ENCODE measurements at places on chromosomes 13 and 19. TPM values are rescaled to one million over a fixed set of nuclear protein-coding genes. Genes with fewer than 3 reads are reported as not detected.

The ARRDC5 gene
- not detected for total RNA-seq

The GNA15 gene
- not detected for total RNA-seq

The GRK1 gene
- 0.14 TPM for total RNA-seq

The FIZ1 gene
- total RNA-seq, result 4.7 TPM

The CEACAM16 gene
- not detected for total RNA-seq

DNA sequence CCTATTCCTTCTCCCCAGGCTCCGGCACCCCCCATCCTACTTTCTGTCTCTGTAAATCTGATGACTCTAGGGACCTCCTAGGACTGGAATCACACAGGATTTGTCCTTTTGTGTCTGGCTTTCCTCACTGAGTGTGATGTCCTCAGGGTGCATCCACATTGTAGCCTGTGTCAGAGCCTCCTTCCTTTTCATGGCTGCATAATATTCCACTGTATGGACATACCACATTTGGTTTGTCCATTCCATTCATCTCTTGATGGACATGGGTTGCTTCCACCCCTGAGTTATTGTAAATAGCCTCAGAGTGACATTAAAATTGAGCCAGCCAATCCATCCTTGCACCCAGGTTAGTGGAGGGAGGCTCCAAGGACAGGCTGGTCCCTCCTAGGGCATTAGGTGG, 22.8 kb upstream of the NMRK2 start:
- DNase-seq, result no peak

DNA sequence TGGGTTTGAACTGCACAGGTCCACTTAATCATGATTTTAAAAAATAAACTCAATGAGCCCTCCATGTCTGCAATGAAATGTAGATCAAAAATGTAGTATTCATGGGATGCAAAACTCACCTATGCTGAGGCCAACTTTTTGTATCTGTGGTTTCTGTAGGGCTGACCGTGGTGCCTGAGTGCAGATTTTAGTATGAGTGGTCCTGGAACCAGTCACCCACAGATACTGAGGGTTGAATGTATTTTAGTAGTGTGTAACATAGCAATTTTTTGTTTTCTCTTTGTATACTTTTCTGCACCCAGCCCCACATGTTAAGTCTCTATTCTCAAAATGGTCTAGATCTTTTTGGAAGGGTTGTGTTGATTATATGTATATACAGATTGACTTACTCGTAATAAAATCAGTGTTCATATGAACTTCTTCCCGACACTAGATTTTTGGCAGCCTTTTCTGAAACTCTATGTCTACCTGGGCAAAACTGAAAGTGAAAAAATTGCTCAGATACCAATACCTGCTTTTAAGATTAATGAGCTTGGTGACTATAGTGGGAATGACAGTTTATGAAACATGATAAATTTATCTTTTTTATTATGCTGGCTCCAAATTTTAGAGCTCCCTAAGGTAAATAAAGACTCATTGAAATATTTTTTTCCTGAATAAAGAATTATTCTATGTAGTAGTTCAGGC, 51.6 kb downstream of the DNAJC15 start:
- DNase-seq, result no peak

DNA sequence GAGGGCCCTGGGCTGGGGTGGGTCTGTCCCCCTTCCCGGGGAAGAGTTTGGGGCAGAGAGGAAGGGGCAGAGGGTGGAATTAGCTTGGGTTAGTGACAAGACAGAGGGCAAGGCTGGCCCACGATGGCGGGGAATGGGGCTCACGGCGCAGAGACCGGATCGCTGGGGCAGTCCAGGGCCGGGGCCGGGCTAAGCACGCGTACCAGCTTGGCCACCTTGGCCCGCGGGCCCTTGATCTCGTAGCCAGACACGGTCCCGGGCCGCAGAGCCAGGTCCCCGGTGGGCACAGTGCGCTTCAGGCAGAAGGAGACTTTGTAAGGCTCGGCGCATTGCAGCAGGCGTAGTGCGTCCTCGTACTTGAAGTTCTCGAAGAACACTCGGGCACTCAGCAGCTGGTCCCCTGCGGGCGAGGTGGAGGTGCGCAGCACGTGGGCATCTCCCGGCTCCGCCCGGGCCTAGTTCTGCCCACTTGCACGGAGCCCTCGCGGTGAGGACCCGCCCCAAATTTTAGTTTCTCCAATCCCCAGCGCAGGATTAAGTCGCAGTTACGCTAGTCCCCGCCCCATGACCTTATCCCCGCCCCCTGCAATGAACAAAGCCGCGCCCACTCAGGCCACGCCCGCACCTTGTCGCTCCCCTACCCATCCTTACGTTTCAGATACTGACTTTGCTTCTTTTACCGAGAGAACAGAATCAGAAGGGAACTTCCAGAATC, 8.6 kb upstream of the HIPK4 start:
- peak; percentile 98 for DNase-seq

- DNase-seq, result no peak
Observed at GRCh38 chr13:80447747-80448146, 106.8 kb upstream of the SPRY2 start.

GRCh38 chr13:42924344-42924743, 67.7 kb downstream of the EPSTI1 start:
- no peak for DNase-seq
